ENCODE measurements at places on chromosomes 16 and 17.

- no peak for DNase-seq
Observed at GRCh38 chr16:23837553-23838308, 1.9 kb downstream of the PRKCB start.

GRCh38 chr16:14609716-14610115 is 20.3 kb downstream of the PARN start:
- no peak for DNase-seq

DNA sequence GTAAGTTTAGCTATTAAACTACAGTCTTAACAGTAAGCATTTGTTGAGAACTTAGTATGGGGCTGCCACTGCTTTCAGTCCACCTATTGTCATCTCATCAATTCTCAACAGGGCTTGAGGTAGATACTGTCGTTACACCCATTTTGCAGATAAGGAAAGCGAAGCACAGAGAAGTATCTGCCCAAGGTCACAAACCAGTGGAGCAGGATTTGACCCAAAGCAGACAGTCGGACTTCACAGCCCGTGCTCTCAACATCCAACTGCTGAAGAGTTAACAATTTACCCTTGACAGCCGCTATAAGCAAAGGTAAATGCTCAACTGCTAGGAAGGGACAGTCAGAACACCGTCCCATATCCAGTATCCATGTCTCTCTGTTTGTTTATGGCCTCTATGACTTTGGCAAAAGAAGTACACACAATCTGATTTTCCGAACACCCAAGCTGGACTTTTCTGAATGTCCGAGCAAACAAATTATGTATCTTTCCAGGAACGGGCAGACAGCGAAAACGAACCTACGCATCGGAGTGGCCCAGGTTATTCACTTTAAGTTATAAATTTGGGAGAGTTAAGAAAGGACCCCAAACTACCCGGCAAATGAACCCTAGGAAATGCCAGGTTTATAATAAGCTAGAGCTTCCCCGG is 1.2 kb downstream of the SIAH1 start:
- DNase-seq = peak; percentile 23

DNA sequence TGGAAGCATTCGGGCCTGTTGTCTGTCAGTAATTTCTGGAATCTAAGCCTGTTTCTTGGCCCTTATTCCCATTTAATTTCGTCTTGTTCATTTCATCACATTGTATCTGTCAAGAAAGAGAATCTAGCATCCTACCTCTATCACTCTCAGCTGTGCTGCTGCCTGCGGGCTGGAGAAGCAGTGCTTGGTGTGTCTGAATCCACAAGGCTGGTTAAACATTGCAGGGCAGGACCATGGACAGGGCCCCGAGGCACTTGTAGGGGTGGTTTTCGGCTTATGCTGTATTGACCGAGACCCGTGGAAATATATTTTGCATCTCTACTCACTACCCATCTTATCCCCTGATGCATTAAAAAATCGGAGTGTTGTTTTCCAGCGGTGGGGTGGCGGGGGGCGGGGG is 3.1 kb downstream of the RAB11FIP4 start:
- DNase-seq = no peak

GRCh38 chr17:7651097-7651664 is 455 bp downstream of the ATP1B2 start:
- peak; percentile 20 for DNase-seq

GRCh38 chr17:44847586-44847985 is at the start of gene HIGD1B:
Gene HIGD1B, plus strand, starts transcription at chr17:44847883. Its CDS starts 270 bp downstream, at chr17:44848153.
- DNase-seq = no peak

GRCh38 chr16:85515830-85516397 is 97.2 kb upstream of the GSE1 start:
- DNase-seq = no peak

GRCh38 chr16:9978160-9978725 is 204.0 kb downstream of the GRIN2A start:
- no peak for DNase-seq

GRCh38 chr17:65564793-65565192 is 3.3 kb upstream of the AXIN2 start:
- no peak for DNase-seq

- DNase-seq = no peak
Observed at GRCh38 chr17:62876673-62877405, 68.7 kb upstream of the MARCHF10 start.

- no peak for DNase-seq
Observed at GRCh38 chr17:74053712-74054078, 149.8 kb upstream of the RPL38 start.

Data from hematopoietic multipotent progenitor cell treated with erythropoietin and hydrocortisone succinate and interleukin-3 and kit ligand, for 15 days (in vitro differentiated cells).